ENCODE measurements at places on chromosomes 16 and 17. TPM values are rescaled to one million over a fixed set of nuclear protein-coding genes. Genes with fewer than 3 reads are reported as not detected.

LMF1 gene
- total RNA-seq = 26.3 TPM

CORO1A gene
- total RNA-seq = 7.0 TPM

- peak; percentile 64 for DNase-seq
Observed at GRCh38 chr17:49434821-49435670, 20.4 kb upstream of the PHB1 start.

- DNase-seq = no peak
Observed at GRCh38 chr17:64354824-64355535, 35.7 kb downstream of the PECAM1 start.

TBC1D3H gene
- total RNA-seq = not detected

CDH1 gene
- total RNA-seq = 0.06 TPM

DNA sequence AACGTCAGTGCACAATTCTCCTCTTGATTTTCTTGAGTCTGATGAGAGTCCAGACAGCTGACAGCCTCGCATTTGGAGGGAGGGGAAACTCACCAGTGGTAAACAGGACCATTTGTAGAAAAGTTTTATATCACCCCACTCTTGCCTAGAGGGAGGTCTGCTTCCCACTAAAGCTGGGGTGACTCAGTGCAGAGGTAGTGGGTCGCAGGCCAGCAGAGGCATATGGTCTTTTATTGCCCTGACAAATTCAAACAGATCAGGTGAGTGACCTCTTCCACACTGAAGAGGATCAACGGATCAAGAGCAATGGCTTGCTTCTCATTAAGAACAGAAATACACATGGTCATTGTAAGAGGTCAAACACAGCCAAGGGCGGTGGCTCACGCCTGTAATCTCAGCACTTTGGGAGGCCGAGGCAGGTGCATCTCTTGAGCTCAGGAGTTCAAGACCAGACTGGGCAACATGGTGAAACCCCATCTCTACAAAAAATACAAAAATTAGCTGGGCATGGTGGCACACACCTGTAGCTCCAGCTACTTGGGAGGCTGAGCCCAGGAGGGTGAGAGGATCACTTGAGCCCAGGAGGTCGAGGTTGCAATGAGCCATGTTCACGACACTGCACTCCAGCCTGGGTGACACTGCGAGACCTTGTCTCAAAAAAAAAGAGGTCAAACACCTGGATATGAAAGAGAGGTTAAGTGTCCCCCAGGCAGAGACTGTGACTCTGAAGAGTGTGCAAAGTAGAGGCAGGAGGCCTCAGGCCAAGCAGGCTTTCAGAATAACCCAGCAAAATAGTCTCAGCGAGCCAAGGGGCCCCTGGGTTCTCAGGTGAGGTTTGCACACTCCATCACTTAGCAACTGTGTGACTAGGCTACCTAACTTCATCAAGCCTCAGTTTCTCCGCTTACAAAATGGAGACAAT is 56.5 kb upstream of the ERN1 start:
- DNase-seq = no peak

- DNase-seq = no peak
Observed at GRCh38 chr16:49468611-49469310, 95.2 kb downstream of the C16orf78 start.

All from A673 (cell line).